ENCODE measurements at places on chromosomes 6 and 20.

DNA sequence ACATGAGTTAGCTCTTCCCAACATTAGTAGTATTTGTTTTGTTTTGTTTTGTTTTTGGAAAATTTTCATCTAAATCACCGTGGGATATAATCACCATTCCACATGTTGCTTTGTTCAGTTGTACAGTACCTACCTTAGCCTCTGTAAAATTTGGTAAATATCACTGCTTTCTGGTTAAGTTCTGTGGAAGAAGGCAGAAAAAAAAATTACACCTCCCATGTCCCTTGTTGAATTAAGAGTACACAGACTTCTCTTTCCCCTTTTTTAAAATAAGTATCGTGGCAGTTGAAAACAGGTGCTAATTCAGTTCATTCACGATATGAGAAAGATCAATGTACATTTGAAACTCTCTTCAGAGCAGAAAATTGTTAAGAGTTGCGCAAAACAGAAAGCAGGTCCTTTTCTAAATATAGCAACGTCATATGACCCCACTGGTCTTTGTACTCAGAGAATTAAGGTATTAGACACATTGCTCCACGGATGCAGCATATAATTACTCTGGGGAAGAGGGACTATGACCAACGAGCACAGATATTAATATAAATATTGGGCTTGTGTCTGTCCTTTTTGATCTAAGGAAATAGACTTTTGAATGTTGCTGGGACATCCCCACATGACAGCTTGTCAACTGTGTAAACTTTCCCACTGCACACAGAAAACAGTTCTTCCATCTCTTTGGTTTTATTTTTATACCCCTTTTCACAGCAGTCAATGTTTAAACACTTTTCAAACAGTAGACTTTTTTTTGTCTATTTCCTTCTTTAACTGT, 58.6 kb upstream of the ZNF217 start:
- no peak for DNase-seq

GRCh38 chr20:37421060-37421905, 75.3 kb downstream of the SRC start:
- DNase-seq = no peak

DNA sequence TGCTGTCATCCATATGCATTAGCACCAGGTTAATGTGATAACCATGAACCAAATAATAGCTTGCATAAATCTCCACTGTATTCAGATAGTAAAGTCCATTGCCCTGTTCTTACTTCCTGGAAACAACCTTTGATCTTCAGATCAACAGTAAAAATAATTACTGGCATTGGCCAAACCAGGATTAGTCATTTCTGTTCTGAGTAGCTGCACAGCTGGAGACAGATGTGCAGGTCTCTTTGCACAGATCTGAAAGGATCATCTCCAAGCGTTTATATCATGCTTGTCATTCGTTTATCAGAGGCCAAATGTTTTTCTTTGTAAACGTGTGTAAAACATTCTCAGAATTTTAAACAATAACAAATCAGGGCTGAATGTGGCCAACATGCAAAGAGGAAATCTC, 134.4 kb upstream of the HMGCLL1 start:
- DNase-seq = no peak

DNA sequence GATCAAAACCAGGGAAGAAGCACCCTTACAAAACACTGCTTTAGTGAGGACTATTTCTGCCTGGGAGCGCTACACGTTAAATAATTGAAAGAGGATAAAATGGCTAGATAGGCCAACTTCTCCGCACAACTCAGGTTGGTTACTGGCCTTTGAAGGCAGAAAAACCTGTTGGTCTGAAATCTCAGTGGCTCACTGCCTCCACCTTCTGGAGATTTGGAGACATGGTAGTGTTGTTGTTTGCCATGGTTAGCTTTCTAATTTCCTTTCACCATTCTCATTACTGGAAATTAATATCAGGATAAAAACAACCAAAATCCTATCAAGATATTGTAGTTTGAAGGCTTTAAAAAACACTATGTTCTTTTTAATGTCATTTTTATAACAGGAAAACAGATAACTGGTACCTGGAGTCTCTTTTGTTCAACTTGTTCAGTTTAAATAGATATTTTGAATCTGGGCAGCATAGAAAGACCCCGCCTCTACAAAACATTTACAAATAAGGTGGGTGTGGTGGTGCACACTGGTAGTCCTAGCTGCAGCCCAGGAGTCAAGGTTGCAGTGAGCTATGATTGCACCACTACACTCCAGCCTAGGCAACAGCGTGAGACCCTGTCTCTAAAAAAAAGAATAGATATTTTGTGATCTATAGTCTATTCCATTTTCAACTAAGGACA, 27.5 kb upstream of the BCLAF1 start:
- peak; percentile 68 for DNase-seq

DNA sequence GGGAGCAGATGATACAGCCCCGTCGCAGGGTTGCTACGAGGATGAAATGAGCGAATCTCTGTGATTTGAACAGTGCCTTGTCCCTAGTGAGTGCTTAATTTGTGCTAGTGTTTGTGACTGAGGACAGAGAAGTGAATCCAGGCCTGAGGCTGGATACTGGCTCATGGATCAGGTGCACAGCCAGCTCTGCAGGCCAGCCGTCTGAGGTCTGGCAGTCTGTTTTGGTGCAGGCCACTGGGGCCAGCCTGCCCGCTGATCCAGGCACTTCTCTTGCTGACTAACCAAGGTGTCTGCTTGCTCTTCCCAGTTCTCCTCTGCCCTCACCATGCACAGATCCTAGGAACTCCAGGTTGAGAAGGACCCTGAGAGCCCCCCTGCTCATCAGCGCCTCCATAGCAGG, 181.0 kb downstream of the LRFN2 start:
- DNase-seq = no peak

DNA sequence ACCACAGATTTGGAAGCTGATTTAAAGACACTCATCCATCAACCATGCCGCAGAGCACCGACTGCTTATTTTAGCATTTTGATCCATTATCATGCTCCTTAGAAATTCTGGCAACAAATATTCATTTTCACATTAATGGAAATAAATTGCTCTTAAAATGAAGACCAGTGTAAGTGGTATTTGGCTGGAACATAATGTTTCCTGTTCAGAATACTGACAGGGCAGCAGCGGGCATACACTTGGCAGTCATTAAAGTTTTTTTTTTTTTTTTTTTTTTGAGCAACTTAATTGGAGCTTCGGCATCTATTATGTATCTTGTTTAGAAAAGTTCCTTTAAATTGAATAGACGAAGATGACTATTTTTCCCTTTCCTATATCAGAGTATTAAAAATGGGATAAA, 47.4 kb downstream of the MAP3K5 start:
- no peak for DNase-seq

- no peak for DNase-seq
Measured at GRCh38 chr6:90045535-90045934, 151.3 kb downstream of the GJA10 start.

GRCh38 chr20:49559411-49560081, 8.4 kb downstream of the PTGIS start:
- DNase-seq = no peak

GRCh38 chr6:46651816-46652215, 802 bp downstream of the CYP39A1 start:
- DNase-seq = no peak

All from suppressor macrophage treated with lipopolysaccharide for 4 hours (primary cell).